Omental fat pad (tissue), 4 donors: ENCODE measurements at places on chromosomes 16 and 17.

DNA sequence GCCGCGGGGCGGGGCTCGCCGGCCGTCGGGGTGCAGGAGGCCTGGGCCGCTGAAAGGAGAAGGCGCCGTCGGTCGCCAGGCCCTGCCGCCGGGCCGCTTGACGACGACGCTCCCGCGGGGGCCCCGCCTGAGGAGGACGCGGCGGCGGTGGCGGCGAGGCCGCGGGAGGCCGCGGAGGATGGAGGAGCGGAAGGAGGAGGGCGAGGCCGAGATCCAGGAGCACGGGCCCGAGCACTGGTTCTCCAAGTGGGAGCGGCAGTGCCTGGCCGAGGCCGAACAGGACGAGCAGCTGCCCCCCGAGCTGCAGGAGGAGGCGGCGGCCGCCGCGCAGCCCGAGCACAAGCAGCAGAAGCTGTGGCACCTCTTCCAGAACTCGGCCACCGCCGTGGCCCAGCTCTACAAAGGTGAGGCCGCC, 430 bp downstream of the HAPSTR1 start:
- DNase-seq, result no peak

GRCh38 chr17:48909783-48910182, 1.6 kb downstream of the UBE2Z start:
- no peak for DNase-seq

DNA sequence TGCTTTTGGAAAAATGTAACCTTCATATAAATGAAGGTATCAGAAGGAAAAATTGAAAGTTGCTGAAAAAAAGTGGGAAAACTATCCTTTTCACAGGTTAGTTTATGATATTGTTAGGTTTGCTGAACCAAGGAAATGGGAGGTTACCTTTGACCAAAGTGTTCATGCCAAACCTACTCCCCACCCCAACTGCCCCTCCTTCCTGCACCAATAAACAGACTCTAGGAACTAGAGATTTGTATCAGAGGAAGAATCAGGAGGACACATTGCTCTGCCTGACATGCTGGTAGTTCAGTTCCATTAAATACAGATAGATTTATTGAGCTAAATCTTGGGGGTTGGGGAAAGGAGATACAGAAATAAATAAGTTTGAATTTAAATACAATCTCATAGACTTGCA, 18.2 kb downstream of the MYH8 start:
- DNase-seq, result no peak

- DNase-seq, result no peak
Observed at GRCh38 chr16:12096828-12097522, 120.4 kb downstream of the SNX29 start.

- DNase-seq, result no peak
Observed at GRCh38 chr17:49881054-49881402, 33.2 kb upstream of the TAC4 start.

GRCh38 chr17:61143026-61143425, 256.6 kb upstream of the TBX2 start:
- DNase-seq, result no peak

DNA sequence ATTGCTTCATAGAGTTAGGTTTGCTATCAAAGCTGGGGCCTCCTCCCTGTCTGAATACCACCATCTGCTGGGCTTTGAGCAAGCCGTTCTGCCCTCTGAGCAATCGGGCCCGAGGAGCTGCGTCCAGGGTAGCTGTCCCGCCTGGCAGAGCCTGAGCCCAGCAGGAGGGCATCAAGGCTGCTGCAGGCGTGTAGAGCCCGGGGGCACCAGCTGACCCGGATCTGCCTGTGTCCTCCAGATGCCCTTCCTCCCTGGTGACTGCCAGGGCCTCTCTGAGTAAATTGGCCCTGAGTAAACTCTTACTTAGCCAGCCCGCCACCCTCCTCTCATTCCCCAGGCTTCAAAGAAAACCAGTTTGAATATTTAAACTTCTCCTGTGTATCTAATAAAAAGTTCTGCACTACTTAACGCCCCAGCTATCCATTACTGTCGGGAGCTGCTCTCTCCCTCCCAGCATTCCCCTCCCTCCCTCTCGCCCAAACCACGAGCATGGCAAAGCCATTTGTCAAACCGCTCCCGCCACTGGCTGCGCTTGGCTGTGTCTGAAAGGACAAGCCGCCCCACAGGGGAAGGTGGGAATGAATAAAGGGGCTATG, 16.4 kb downstream of the CDK5RAP3 start:
- no peak for DNase-seq

- DNase-seq, result no peak
Observed at GRCh38 chr17:43994272-43995149, 9.9 kb upstream of the NAGS start.

- DNase-seq, result no peak
Observed at GRCh38 chr16:58859958-58860669, 126.0 kb upstream of the GOT2 start.

- DNase-seq, result no peak
Observed at GRCh38 chr17:76356803-76357456, 3.2 kb upstream of the PRPSAP1 start.

GRCh38 chr17:29909236-29910003, 20.6 kb downstream of the SSH2 start:
- no peak for DNase-seq

DNA sequence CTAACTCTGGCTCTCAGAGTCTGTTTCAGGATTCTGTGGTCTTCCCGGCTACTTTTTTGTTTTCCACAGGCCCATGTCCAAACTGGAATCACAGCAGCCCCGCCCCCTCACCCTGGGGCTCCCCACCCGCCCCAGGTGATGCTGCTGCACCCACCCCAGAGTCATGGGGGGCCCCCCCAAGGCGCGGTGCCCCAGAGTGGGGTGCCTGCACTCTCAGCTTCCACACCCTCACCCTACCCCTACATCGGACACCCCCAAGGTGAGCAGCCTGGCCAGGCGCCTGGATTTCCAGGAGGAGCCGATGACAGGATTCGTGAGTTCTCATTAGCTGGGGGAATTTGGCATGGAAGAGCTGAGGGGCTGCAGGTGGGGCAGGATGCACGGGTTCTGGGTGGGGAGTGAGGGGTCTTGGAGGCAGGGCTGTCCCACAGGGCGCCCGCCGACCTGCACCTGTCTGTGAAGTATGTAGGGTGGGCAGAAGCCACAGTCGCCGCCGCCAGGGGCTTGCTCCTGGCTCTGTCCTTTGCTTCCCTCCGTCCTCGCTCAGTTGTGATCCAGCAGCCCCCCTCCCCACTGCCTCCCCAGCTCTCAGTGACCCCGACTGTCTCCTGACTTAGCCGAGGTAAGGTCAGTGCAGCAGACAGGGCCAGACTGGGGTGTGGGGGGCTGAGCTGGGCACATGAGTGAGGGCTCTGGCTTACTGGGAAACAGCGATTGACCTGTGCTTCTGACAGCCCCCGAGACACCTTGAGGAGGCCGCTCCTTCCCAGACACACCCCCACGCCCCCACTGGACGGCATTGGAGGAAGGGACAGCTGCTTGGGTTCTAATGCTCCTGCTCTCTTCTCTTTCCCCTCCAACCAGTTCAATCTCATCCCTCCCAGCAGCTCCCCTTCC, 10.0 kb downstream of the TUFM start:
- no peak for DNase-seq

GRCh38 chr16:17658881-17659280, 188.1 kb upstream of the XYLT1 start:
- DNase-seq, result no peak

GRCh38 chr16:85863384-85863774, 35.6 kb upstream of the IRF8 start:
- no peak for DNase-seq

DNA sequence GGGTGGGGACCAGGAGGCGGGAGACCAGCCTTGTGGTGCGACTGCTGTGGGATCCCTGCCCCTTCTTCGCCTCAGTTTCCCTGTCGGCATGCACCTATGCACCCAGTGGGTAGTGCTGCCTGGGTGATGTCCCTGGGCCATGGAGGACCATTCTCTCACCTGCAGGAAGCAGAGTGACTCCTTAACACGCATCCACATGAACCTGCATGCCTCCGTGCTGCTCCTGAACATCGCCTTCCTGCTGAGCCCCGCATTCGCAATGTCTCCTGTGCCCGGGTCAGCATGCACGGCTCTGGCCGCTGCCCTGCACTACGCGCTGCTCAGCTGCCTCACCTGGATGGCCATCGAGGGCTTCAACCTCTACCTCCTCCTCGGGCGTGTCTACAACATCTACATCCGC, 25.2 kb downstream of the ADGRG5 start:
- peak; percentile 8 for DNase-seq

- no peak for DNase-seq
Observed at GRCh38 chr17:40345994-40346764, 18.4 kb downstream of the GJD3 start.

DNA sequence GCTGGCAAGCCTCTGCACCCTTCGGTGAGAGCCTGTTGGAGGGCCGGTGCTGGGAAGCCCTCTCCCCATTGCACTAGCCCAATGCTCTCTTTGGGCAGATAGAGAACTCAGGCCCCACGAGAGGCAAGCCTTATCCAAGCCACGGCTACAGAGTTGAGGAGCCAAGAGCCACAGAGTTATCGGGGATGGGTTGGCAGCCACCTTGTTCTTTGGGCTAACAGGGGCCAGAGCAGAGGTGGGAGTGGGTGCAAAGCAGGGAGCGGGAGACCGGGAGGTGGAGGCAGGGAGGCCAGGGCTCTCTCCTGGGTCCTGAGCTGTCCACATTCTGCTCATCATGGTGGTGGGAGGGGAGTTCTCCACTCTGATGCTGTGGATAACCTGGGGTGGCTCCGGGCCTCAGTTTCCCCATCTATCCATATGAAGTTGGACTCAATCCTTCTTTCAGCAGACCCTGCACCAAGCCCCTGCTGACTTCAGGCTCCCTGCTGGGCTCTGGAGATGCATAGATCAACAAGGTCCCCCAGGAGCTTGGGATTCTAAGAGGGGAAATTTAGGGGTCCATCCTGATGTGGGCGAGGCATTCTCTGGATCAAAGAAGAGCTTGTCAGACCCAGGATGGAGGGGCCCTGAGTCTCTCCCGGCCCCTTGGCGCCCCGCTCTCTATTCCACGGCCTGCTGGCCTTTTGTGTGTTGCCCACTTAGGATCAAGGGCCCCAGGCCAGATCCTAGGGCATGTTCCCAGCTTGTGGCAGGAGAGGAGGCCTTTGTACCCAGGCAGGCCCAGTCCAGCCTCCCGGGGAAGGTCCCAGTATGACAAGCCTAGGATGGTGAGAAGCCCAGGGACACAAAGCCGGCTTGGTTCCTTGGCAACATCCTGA, 557 bp upstream of the CX3CL1 start:
- no peak for DNase-seq

DNA sequence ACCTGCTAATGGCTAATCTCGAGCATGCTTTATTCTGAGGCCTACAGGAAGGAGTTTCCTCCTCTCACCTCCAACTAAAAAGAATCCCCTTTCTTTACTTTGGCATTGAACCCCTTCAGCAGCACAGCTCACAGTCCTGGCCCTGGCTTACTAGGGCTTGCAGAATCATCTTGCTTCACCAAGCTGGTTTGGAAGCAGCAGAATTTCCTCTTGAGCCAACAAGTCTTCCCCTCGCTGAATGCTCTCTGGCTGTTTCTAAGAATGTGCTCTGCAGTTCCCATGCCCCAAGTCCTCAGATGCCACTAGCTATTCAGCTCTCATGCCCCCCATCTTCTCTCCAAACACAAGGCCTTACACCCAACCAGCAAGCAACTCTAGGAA, 271.2 kb downstream of the NTN1 start:
- DNase-seq, result no peak

DNA sequence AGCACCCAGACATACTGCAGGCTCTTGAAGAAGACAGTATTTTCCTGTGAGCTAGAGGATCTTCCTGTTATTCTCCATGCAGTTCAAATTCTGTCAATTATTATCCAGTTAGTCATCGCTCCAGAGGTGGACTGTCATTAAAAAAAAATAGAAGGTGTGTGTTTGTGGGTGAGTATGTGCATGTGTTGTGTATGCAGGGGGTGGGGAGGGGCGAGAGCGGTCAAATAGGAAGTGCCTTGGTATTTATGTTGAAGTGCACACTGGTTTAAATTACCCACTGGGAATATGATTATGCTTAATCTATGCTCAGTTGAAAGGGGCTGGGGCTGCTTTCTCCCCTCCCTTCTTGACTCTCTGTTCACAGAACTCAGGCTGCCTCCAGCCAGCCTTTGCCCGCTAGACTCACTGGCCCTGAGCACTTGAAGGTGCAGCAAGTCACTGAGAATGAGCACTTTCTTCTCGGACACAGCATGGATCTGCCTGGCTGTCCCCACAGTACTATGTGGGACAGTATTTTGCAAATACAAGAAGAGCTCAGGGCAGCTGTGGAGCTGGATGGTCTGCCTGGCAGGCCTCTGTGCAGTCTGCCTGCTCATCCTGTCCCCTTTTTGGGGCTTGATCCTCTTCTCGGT, at the start of gene HSD17B2:
Gene HSD17B2 (plus strand): TSS at position 273 of the 632 bp plus-strand sequence. CDS start 172 bp downstream, at position 445.
- DNase-seq, result no peak

DNA sequence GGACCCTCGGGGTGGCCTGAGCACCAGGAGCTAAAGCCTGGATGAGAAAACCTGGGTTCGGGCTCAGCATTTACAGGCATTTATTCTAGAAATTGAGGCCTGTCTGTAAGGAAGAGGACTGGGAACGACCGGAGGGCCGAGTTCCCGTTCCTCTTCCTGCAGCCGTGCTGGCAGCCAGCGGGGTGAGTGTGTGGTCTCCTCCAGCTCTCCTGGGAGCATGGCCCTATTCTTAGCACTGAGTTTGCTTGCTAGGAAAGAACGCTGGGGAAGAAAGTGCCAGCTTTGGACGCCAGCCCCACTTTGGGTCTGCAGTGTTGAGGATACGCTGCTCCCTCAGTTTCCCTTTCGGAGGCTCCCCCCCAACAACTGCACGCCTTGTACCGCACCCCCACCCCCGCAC, 49.6 kb downstream of the MGAT5B start:
- no peak for DNase-seq

- no peak for DNase-seq
Observed at GRCh38 chr17:27824176-27824715, 23.9 kb upstream of the NOS2 start.

GRCh38 chr16:1351215-1351581, 480 bp downstream of the TSR3 start:
- no peak for DNase-seq

DNA sequence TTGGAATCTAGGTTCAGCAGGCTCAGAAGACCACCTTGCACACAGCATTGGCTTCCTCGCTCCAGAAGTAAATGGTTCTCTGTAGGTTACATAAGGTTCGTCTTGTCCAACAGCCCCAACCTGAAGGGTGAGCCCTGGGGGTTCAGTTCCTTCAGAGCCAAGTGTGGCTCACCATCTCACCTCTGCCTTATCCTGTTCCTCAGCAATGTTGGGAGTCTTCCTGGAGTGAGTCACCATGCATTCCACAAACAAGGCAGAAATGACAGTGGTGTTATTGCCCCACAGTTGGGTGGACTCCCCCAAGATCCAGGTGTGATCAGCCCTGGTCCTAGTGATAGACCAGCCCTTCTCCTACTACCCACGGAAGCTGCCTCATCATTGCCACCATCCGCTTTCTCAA, 26.8 kb upstream of the SMPD3 start:
- no peak for DNase-seq

DNA sequence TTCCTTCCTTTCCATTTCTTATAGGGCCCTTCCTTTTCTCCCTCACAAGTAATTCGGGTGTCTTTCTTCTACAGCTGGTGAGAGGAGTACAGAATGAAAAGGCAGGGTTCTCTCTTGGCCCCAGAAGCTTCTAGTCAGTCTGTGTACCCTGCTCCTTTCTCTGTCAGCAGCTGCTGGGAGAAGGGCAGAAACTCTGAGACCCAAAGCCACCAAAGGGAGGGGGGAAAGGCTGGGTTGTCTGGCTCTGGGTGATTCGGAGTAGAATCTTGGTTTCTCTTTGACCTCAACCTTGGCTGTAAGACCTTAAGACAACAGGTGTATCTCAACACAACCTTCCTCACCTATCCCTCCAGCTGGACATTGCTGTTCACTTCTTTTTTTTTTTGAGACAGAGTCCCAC, 3.3 kb upstream of the NR1D1 start:
- DNase-seq, result no peak

GRCh38 chr17:12034538-12034937, 13.9 kb downstream of the MAP2K4 start:
- DNase-seq, result no peak
